Stimulated activated CD4-positive, alpha-beta T cell treated with anti-CD3 and anti-CD28 coated beads, Interleukin-1b, Interleukin-23, amount 100 ng/mL, for 4 hours (primary cell): ENCODE measurements at places on chromosomes 1 and 21.

GRCh38 chr21:35088319-35088771 lies 39.2 kb upstream of the RUNX1 start:
- DNase-seq: no peak

GRCh38 chr1:8283058-8283884 lies 34.6 kb upstream of the SLC45A1 start:
- no peak for DNase-seq

DNA sequence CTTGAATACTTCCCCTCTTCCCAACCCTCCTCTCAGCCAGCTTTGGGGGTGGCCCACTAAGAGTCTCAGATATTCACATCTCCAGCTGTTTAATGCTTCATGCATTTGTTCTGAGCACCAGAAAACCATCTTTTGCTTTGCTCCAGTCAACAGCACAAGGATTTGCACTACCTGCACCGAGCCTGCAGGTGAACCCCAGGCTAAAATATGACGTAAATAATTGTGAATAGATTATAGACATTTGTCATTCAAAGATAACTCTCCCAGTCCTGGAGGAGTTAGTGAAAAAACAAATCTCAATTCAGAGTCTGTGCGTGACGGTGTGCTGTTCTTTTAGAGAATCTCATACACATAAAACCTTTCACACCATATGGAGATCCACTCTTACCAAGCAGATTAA lies 7.4 kb downstream of the CD247 start:
- DNase-seq: no peak

DNA sequence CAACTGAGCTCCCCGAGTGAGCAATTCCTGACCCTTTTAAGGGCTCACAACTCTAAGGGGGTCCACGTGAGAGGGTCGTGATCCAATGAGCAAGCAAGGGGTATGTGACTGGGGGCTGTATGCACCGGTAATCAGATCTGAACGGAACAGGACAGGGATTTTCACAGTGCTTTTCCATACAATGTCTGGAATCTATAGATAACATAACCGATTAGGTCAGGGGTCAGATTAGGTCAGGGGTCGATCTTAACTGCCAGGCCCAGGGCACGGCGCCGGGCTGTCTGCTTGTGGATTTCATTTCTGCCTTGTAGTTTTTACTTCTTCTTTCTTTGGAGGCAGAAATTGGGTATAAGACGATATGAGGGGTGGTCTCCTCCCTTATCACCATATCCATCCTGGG lies 30.7 kb upstream of the OPRD1 start:
- DNase-seq: no peak

DNA sequence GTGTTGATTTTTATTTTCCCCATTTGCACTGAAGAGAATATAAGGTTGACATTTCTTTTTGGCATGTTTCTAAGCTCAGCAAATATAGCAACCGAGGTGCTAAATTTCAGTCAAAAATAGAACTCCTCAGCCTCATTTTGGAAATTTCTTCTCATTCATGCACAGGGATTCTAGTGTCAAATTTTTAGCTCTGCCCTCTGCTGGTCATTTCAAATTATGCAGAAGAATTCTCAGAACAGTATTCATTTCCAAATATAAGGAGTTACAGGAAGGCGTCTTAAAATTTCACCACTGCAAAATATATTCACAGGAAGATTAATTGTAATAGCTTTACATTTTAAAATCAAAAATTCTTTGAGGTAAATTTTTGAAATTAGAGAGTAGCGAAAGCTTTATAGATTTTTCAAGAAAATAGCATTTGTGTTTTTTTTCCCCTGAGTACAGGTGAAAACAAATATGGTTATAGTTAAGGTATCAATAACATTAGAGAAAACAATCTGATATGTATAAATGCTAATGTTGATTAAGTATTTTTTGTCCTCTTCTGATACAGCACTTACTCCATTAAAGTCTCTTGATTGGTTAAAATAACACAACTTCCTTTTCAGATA lies 57.9 kb downstream of the FMN2 start:
- DNase-seq: no peak

- no peak for DNase-seq
Measured at GRCh38 chr1:89987159-89987819, 7.6 kb upstream of the ZNF326 start.

- DNase-seq: no peak
Measured at GRCh38 chr1:58883888-58884482, 100.1 kb upstream of the JUN start.
